ENCODE measurements at places on chromosomes 6 and 20.

DNA sequence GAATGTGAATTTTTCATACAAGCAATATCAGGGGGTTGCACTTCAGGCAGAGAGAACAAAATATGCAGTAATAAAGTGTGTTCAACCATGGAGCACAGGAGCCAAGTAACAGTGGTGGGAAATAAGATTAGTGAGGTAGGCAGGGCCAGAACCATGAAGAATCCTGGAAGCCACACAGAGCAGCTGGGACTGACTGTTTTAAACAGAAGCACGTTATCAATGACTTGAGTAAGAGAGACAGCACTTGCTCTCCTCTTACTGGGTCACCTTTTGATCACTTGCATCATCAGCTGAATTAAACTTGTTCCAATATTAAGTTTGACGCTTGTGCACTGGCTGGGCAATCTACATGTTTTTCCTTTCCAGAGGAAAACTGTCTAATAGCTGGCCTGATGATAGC is 238.5 kb downstream of the TBX18 start:
- DNase-seq: no peak

DNA sequence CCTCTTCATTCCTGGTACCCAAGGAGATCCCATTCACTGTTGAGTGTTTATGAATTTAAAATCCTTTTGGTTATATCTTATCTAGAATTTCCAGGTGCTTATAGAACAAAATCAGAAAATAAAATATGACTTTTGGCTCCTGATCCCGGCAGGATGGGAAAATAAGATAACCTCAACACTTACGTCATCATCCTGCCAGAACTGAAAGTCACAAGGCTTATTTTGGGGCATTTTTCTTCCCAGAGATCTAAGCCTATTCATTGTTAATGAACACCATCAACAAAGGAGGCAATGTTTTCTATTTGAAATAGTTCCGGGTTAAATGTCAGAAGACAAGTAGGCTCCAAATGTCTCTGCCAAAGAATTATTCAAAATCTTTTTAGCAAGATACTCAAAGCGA is 580.6 kb downstream of the TFAP2A start:
- DNase-seq: no peak

- DNase-seq: no peak
Observed at GRCh38 chr6:146859206-146859605, 260.4 kb downstream of the ADGB start.

GRCh38 chr20:48521121-48521520 is 306.7 kb downstream of the PREX1 start:
- DNase-seq: no peak

- no peak for DNase-seq
Observed at GRCh38 chr6:170099387-170099786, 191.5 kb downstream of the DLL1 start.
